Immature natural killer cell (primary cell): ENCODE measurements at places on chromosomes 3 and 15. TPM values are rescaled to one million over a fixed set of nuclear protein-coding genes. Genes with fewer than 3 reads are reported as not detected.

ADCY5 gene
- polyA plus RNA-seq: 0.03 TPM

RTP1 gene
- polyA plus RNA-seq: not detected

NOX5 gene
- polyA plus RNA-seq: 1.1 TPM

TMCO5A gene
- not detected for polyA plus RNA-seq

P2RY13 gene
- polyA plus RNA-seq: 0.50 TPM

ISG20 gene
- polyA plus RNA-seq: 365 TPM

ARRDC4 gene
- 1.9 TPM for polyA plus RNA-seq

NAALADL2 gene
- not detected for polyA plus RNA-seq
